ENCODE measurements at places on chromosomes 7 and 10. TPM values are rescaled to one million over a fixed set of nuclear protein-coding genes. Genes with fewer than 3 reads are reported as not detected.

The ZNF783 gene
- 28.3 TPM for total RNA-seq

The RBP3 gene
- total RNA-seq = not detected

The CPVL gene
- total RNA-seq = 9.8 TPM

The OR2A5 gene
- not detected for total RNA-seq

The RASA4B gene
- 14.3 TPM for total RNA-seq

The GPER1 gene
- 0.25 TPM for total RNA-seq

- H3K4me1 ChIP-seq = no peaks in the 10 kb centered on the region
- H3K36me3 ChIP-seq = no peaks in the 10 kb centered on the region
- no peak overlapping the region for H3K4me3 ChIP-seq
- no peak for DNase-seq
- no peaks in the 10 kb centered on the region for H3K27me3 ChIP-seq
These were observed 15.4 kb downstream of the CUX1 start for GRCh38 chr7:101832685-101833375.

GRCh38 chr10:45463244-45464116 is 89.5 kb downstream of the ALOX5 start:
- no peaks in the 10 kb centered on the region for H3K27me3 ChIP-seq
- no peak overlapping the region for H3K4me3 ChIP-seq
- H3K4me1 ChIP-seq = peaks cover 13% of the 10 kb centered on the region
- peaks cover 18% of the 10 kb centered on the region for H3K36me3 ChIP-seq
- no peak overlapping the region for H3K27ac ChIP-seq

DNA sequence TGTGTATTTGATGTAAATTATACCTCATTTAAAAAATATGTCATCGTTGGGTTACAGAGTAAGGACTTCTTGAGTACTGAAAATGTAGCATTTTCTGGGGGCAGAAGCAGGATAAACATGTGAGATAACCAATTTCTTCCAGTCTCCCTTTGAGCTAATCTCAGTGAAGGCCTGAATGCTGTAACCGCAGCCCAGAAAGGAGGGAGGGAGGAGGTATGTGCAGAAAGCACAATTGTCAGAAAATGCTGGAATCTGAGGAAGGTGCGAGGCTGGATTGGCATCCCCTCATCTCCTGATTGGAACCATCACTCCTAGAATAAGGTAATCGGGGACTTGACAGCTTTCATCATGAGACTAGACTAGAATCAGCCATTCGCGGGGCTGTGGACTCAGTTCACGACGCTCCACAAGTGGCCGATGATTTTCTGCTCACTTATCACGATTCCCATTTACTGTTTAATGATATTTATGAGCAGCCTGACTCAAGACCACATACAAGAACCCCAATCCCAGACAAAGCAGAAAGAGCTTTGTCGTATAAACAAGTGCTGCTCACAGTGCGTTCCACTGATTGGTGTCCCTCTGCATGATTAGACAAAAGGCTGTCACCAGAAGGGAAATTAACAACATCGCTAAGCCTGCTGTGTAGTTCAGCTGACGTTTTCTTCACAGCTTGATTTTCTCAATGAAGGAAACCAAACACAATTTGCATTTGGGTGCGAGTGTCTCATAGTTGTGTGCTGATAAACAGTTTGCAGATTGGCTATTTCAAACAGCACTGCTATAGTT is 93.2 kb downstream of the SVIL start:
- no peaks in the 10 kb centered on the region for H3K36me3 ChIP-seq
- no peak overlapping the region for H3K27ac ChIP-seq
- no peak overlapping the region for H3K4me3 ChIP-seq
- no peak for DNase-seq

DNA sequence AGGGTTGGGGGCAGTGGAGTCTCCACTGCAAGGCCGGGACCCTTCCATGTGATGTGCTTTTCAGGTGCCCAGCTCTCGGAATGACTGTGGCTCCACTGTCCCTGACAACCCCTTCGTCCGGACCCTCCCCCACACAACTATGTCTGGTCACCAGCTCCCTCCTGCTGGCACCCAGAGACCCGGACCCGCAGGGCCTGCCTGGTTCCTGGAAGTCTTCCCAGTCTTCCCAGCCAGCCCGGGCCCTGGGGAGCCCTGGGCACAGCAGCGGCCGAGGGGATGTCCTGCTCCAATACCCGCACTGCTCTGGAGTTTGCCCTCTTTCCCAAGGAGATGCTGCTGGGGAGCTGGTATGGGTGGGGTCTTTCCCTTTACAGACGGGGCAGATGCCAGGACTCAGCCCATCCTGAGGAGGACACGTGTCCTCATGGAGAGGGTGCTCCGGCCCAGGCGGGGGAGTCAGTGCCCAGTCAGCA is 5.5 kb downstream of the ATP6V0E2 start:
- no peaks in the 10 kb centered on the region for H3K27me3 ChIP-seq
- DNase-seq = no peak
- H3K4me1 ChIP-seq = peaks cover 16% of the 10 kb centered on the region
- H3K4me3 ChIP-seq = no peak overlapping the region
- no peak overlapping the region for H3K27ac ChIP-seq

DNA sequence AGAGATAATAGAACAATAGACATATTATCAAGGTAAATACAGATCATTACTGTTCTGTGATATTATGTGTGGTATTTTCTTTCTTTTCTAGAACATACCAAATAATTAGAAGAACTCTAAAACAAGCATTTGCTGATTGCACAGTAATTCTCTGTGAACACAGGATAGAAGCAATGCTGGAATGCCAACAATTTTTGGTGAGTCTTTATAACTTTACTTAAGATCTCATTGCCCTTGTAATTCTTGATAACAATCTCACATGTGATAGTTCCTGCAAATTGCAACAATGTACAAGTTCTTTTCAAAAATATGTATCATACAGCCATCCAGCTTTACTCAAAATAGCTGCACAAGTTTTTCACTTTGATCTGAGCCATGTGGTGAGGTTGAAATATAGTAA is 185.5 kb downstream of the CFTR start:
- H3K4me3 ChIP-seq = no peak overlapping the region
- no peak overlapping the region for H3K27ac ChIP-seq
- H3K36me3 ChIP-seq = no peaks in the 10 kb centered on the region
- no peak for DNase-seq
- no peaks in the 10 kb centered on the region for H3K4me1 ChIP-seq

GRCh38 chr10:77609781-77610272 is 27.8 kb downstream of the KCNMA1 start:
- no peak overlapping the region for H3K27ac ChIP-seq
- H3K4me1 ChIP-seq = no peaks in the 10 kb centered on the region
- DNase-seq = no peak
- no peak overlapping the region for H3K4me3 ChIP-seq

DNA sequence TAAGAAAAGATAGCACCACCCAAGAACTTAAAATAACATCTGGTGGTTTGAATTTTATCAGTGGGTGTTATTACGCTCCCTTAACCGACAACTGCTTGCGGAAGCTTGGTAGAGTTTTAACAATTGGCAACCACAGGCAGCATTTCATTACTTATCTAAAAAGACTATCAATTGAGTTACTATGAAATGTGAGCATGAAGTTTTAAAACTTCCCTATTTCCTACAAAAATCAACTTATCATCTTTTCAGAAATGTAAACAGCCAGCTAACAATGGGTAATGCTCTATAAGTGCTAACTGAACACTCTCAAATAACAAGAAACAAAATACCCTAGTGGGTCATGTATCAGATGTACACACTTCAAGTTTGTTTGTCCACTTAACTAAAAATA is 68.8 kb downstream of the OSBPL3 start:
- H3K27ac ChIP-seq = peak overlapping the region; percentile 70
- H3K4me1 ChIP-seq = peaks cover 51% of the 10 kb centered on the region
- no peaks in the 10 kb centered on the region for H3K36me3 ChIP-seq

GRCh38 chr7:132352800-132353199 is 223.5 kb downstream of the PLXNA4 start:
- H3K4me1 ChIP-seq = no peaks in the 10 kb centered on the region
- DNase-seq = no peak
- no peak overlapping the region for H3K4me3 ChIP-seq
- no peak overlapping the region for H3K27ac ChIP-seq
- H3K36me3 ChIP-seq = no peaks in the 10 kb centered on the region

DNA sequence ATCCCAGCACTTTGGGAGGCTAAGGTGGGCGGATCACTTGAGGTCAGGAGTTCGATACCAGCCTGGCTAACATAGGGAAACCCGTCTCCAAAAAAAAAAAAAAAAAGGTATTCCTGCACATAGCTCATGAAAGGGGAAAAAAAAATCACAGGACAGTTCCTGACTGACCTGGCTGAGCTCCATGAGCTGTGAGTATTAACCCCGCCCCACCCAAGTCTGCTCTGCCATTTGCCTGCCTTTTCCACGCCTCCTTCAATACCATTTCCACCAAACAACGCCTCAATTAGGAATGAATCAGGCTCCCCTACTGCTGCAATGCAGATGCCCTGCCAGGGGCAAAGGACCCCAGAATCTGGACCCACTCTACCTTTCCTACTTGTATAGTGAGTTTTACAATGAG is 55.0 kb downstream of the PDIA4 start:
- no peak for DNase-seq
- no peak overlapping the region for H3K27ac ChIP-seq
- H3K4me3 ChIP-seq = no peak overlapping the region

- H3K36me3 ChIP-seq = no peaks in the 10 kb centered on the region
- H3K27ac ChIP-seq = no peak overlapping the region
- H3K4me1 ChIP-seq = peaks cover 1% of the 10 kb centered on the region
- no peaks in the 10 kb centered on the region for H3K27me3 ChIP-seq
- H3K4me3 ChIP-seq = no peak overlapping the region
- DNase-seq = no peak
These were observed 84.2 kb downstream of the FANK1 start for GRCh38 chr10:125980521-125981035.

- H3K27me3 ChIP-seq = no peaks in the 10 kb centered on the region
- no peak overlapping the region for H3K27ac ChIP-seq
- no peaks in the 10 kb centered on the region for H3K36me3 ChIP-seq
- no peaks in the 10 kb centered on the region for H3K4me1 ChIP-seq
- no peak overlapping the region for H3K4me3 ChIP-seq
- no peak for DNase-seq
These were observed 114.5 kb downstream of the TMEM130 start for GRCh38 chr7:98755138-98755898.

Measured in natural killer cell (primary cell).